IPS DF 6.9 (cell line): ENCODE measurements at places on chromosomes 6 and 20.

GRCh38 chr20:9078826-9079731 is 10.2 kb downstream of the PLCB4 start:
- H3K4me3 ChIP-seq: no peak overlapping the region
- H3K27me3 ChIP-seq: no peaks in the 10 kb centered on the region
- DNase-seq: no peak
- H3K4me1 ChIP-seq: peaks cover 5% of the 10 kb centered on the region

- no peak overlapping the region for H3K27ac ChIP-seq
- H3K4me1 ChIP-seq: no peaks in the 10 kb centered on the region
- H3K36me3 ChIP-seq: no peaks in the 10 kb centered on the region
- H3K27me3 ChIP-seq: no peaks in the 10 kb centered on the region
Observed at GRCh38 chr6:108621117-108621516, 60.4 kb downstream of the FOXO3 start.

GRCh38 chr6:97094376-97094775 is 169.8 kb downstream of the KLHL32 start:
- no peaks in the 10 kb centered on the region for H3K36me3 ChIP-seq
- H3K27me3 ChIP-seq: no peaks in the 10 kb centered on the region
- H3K27ac ChIP-seq: no peak overlapping the region
- H3K4me3 ChIP-seq: no peak overlapping the region

DNA sequence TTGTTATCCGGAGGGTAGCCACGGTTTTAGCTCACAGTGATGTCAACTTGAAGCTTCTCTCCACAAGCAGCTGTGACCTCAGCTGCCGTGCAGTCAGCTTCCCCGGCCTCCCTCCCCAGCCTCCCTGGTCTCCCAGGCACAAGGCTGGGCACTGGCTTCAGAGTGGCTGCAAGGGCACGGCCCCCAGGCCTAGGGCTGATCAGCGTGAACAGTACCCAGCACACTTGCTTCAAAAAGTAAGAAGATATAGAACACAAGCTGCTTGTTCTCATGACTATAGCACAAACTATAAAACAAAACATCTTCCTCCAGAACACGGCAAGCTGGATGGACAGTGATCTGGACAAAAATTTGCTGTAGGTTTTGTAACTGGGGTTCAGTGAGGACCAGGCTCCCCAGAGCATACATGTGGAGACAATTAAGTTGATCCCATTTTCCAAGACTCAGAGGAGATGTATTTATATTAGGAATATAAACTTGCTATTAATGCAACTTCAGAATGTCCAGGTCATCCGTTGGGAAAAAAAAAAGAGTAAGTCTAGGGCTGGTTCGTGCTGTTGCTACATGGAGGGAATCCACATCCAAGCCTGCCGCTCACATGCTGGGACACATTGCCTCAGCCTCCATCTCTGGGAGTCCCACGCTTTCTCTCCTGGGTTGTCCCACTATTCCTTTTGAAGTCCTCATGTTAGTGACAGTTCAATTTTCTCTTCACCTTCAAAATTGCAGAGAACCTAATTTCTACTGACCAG is 199.4 kb upstream of the THBS2 start:
- H3K4me3 ChIP-seq: no peak overlapping the region
- no peaks in the 10 kb centered on the region for H3K4me1 ChIP-seq
- H3K27ac ChIP-seq: no peak overlapping the region
- H3K36me3 ChIP-seq: peaks cover 5% of the 10 kb centered on the region
- H3K27me3 ChIP-seq: no peaks in the 10 kb centered on the region

GRCh38 chr6:30861257-30862048 is 22.9 kb upstream of the DDR1 start:
- DNase-seq: no peak
- H3K4me3 ChIP-seq: no peak overlapping the region
- no peak overlapping the region for H3K27ac ChIP-seq
- no peaks in the 10 kb centered on the region for H3K36me3 ChIP-seq
- H3K27me3 ChIP-seq: no peaks in the 10 kb centered on the region

DNA sequence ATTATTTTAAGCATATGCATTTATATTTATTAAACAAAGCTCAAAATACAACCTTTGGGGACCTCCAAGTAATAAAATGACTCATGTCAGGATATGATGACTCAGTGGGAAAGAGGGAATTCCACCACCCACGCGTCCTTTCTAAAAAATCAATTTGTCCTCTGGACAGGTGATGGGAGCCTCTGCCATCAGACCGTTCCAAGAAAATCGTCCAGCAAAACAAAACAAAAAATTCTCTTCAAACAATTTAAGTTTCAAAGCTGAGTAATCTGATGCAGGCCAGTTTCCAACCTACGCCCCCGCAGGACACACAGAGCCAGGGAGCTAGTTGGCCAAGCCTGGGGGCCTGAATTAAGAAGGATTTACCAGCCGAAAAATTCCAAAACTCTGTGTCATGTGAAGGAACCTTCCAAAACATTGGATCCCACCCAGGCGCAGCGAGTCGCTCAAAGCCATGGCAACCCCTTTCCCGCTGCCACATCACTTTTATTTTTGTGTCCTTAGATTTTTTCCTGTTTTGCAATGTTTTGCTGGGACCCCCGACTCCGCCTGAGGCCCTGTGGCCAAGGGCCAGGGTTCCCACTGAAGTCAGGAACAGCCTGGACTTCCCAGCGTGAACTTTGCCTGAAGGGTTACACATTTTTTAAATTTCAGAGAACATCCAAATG is 95.3 kb downstream of the NFATC2 start:
- no peak overlapping the region for H3K4me3 ChIP-seq
- no peaks in the 10 kb centered on the region for H3K36me3 ChIP-seq
- H3K27ac ChIP-seq: no peak overlapping the region
- H3K4me1 ChIP-seq: no peaks in the 10 kb centered on the region
- no peaks in the 10 kb centered on the region for H3K27me3 ChIP-seq

- no peak overlapping the region for H3K4me3 ChIP-seq
- H3K36me3 ChIP-seq: no peaks in the 10 kb centered on the region
- no peaks in the 10 kb centered on the region for H3K27me3 ChIP-seq
- peaks cover 3% of the 10 kb centered on the region; the same call in 1 of the 2 replicates for H3K4me1 ChIP-seq
Observed at GRCh38 chr20:63435552-63435951, 36.9 kb downstream of the KCNQ2 start.

GRCh38 chr6:160379466-160379865 is 31.3 kb downstream of the SLC22A3 start:
- no peak for DNase-seq
- H3K4me1 ChIP-seq: no peaks in the 10 kb centered on the region
- no peaks in the 10 kb centered on the region for H3K27me3 ChIP-seq
- H3K27ac ChIP-seq: no peak overlapping the region

- H3K36me3 ChIP-seq: no peaks in the 10 kb centered on the region
- no peaks in the 10 kb centered on the region for H3K27me3 ChIP-seq
- H3K27ac ChIP-seq: no peak overlapping the region
- H3K4me3 ChIP-seq: no peak overlapping the region
Observed at GRCh38 chr6:160974304-160974771, 17.2 kb upstream of the MAP3K4 start.

DNA sequence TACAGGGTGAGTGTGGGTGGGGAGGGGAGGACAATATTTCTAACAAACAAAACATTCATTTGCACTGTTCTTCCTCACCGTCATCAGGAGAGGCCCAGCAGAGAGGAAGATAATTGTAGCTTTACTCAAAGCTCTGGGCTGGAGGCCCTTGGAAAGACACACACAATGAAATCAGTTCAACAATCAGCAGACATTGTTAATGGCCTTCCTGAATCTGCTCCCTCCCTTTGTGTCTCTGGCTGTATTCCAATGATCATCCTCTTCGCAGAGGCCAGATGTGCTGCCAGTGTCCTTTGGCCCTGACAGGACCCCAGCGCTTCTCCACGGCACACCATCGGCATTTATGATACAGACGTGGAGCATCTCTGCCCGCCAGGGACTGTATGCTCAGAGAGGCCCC is 44.6 kb upstream of the LRFN2 start:
- H3K36me3 ChIP-seq: no peaks in the 10 kb centered on the region
- H3K27ac ChIP-seq: no peak overlapping the region
- H3K4me3 ChIP-seq: no peak overlapping the region
- H3K27me3 ChIP-seq: no peaks in the 10 kb centered on the region

- no peaks in the 10 kb centered on the region for H3K4me1 ChIP-seq
- peaks cover 14% of the 10 kb centered on the region; the same call in 1 of the 2 replicates for H3K36me3 ChIP-seq
- H3K27me3 ChIP-seq: no peaks in the 10 kb centered on the region
- no peak overlapping the region for H3K4me3 ChIP-seq
- DNase-seq: no peak
Observed at GRCh38 chr6:7878401-7878964, 32.1 kb downstream of the TXNDC5 start.

GRCh38 chr6:34182751-34183531 is 37.1 kb upstream of the GRM4 start:
- no peak overlapping the region for H3K4me3 ChIP-seq
- H3K4me1 ChIP-seq: 0 out of 2 replicates have a peak, but pooled peaks cover 1% of the 10 kb centered on the region
- no peak overlapping the region for H3K27ac ChIP-seq

DNA sequence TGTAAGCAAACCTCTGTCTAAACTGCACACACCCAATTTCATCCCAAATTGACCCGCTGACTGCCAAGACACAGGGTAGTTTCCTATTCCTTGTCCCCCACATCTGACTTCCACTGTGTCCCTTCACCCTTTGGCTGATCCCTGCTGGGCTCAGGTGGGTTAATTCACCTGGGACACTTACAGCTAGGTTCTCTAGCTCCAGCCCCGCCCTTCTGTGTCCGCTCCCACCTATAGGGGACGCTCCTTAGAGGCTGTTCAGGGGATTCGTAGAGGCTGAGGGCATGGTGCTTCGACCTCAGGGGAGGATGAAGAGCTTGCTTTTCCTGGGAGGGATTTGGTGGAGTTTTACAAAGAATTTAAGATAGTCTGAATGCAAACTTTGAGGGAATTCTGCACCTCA is 4.0 kb upstream of the CD93 start:
- H3K27ac ChIP-seq: no peak overlapping the region
- DNase-seq: no peak
- H3K4me3 ChIP-seq: no peak overlapping the region
- H3K4me1 ChIP-seq: 0 out of 2 replicates have a peak, but pooled peaks cover 2% of the 10 kb centered on the region
- H3K36me3 ChIP-seq: no peaks in the 10 kb centered on the region; the same call in 1 of the 2 replicates

- H3K4me1 ChIP-seq: peaks cover 3% of the 10 kb centered on the region; the same call in 1 of the 2 replicates
- H3K27ac ChIP-seq: no peak overlapping the region
- no peaks in the 10 kb centered on the region for H3K27me3 ChIP-seq
Observed at GRCh38 chr6:118971682-118972081, 36.7 kb upstream of the MCM9 start.

- DNase-seq: no peak
- no peak overlapping the region for H3K4me3 ChIP-seq
- H3K36me3 ChIP-seq: no peaks in the 10 kb centered on the region
- H3K27ac ChIP-seq: no peak overlapping the region
Observed at GRCh38 chr6:91340896-91341395, 754.1 kb upstream of the MAP3K7 start.

DNA sequence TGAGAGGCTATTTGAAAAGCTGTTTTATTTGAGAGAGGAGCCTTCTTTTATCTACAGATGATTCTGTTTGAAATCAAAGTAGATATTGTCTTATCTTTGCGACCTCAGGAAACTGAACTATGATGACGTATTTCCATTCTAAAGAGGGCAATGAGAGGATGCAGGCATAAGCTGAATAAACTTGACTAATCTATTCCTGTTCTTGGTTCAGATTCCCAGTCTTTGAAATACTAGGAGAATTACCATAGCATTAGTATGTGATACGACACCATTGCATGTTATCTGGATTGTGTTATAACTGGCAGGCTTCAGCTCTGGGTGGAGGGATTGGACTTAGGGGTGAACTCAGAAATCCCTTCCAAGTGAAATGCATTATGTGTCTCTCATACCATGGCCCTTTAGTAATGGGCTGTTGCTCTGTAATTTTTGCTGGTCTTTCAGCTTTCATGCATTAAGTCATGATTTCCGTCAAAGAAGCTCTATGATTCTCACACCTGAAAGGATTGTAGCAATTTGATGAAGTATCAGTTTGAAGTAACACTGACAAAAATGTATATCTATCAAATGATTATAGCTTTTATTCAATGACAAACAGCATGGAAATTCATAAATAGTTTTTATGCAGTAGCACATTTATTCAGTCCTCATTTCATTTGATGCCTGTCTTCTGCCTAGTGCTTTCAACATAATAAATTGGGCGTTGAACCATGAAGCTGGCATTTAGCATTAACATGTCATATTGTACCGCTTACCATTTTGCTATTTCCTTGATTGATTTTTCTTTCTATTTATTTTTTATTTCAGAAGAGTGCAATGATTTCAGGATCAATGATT is 138.4 kb upstream of the SPACA1 start:
- DNase-seq: no peak
- H3K27me3 ChIP-seq: no peaks in the 10 kb centered on the region
- no peaks in the 10 kb centered on the region for H3K36me3 ChIP-seq
- no peak overlapping the region for H3K27ac ChIP-seq

DNA sequence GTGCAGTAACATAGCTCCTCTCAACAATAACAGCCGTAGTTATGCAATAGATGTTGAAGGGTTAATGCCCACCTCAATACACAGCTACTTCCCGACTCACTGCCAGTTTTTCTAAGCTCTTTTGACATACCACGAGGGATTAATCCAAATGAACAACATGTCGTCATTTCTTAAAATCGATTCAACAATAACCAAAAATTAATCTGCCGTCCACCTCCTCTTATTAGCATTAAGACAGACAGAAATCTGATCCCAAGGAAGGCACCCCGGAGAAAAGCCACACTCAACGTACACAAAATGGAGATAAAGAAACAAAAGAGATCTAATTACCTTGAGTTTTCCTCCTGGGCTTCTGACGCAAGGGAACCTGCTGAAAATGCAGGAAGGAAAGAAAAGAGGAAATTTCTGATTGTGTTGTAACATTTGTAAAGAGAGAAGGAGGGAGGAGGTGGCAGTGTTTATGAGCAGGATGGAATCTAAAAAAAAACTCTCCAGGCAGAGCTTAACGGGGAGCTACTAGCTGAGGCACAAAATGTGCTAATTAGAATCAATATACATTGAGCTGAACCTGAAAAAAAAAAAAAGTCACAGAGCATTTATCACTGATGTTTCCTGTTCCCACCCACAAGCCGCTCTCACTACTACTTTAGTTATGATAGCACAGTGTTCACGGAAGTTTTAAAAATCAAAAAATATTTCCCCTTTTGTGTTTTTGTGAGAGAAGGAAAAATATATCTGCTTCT is 109.3 kb downstream of the IPCEF1 start:
- DNase-seq: no peak
- no peaks in the 10 kb centered on the region for H3K27me3 ChIP-seq
- no peaks in the 10 kb centered on the region; the same call in 1 of the 2 replicates for H3K4me1 ChIP-seq
- no peaks in the 10 kb centered on the region for H3K36me3 ChIP-seq
- H3K27ac ChIP-seq: no peak overlapping the region

DNA sequence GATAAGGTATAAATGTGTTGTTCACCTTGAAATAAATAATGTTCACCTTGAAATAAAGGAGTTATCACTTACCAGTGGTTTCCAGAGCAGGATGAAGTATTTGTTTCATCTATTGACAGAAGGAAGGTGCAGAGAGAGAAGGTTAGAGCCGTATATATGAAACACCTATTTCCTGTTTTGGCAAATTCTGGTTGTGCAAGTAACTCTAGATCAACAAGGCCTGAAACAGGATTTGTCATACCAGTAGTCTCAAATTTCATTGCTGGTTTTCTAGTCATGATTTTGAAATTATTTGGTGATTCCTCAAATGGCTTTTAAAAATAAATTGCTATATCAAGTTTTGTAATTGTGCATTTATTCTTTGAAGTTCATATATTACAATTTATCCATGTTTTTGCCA is at the start of gene CRISP3:
Gene CRISP3 (minus strand): TSS at position 130 of the 400 bp plus-strand sequence. CDS start 21 bp downstream, at position 109.
- H3K4me3 ChIP-seq: no peak within 1 kb of the TSS
- H3K4me1 ChIP-seq: no peaks in the 10 kb centered on the region
- no peaks in the 10 kb centered on the region for H3K36me3 ChIP-seq
- H3K27ac ChIP-seq: no peak within 1 kb of the TSS
- no peak for DNase-seq
